ENCODE measurements at places on chromosomes 12 and 14.

GRCh38 chr14:85252011-85252410 lies 277.9 kb upstream of the FLRT2 start:
- no peak for DNase-seq

- DNase-seq: no peak
Observed at GRCh38 chr12:77678621-77679020, 152.1 kb upstream of the NAV3 start.

DNA sequence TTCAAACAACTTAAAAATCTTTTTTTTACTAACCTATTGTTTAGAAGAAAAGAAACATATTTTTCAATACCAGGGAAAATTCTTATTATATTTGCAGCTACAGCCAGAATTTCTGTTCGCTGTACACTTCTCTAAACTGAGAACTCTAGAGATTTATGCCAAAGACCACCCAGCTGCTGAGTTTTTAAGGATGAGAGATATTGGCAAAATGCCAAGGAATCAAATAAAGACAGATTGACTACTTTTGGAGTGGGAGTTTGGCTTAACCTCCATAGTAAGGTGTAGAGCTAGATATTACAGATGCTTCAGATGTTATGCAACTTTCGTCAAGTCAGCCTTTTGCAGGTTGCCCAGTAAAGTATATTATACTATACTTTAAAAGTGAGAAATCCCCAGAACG lies 71.8 kb downstream of the TTLL5 start:
- no peak for DNase-seq

DNA sequence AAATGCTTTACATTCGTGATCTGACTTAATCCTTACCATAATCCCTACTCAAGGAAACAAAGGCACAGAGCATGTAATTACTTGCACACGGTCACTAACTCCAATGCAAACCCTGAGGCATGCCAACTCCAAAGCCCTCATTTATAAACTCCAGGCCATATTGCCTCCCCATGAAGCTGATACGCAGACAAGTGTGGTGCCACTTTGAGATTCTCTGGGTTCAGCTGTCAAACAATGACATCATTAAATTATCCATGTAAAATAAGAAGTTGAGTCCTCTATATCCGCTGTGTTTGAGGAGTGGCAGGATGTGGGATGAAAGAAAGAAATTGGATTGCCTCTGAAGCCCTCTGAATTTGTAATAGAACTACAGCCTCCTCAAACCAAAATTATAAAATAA lies 62.8 kb downstream of the ANO4 start:
- DNase-seq: no peak

DNA sequence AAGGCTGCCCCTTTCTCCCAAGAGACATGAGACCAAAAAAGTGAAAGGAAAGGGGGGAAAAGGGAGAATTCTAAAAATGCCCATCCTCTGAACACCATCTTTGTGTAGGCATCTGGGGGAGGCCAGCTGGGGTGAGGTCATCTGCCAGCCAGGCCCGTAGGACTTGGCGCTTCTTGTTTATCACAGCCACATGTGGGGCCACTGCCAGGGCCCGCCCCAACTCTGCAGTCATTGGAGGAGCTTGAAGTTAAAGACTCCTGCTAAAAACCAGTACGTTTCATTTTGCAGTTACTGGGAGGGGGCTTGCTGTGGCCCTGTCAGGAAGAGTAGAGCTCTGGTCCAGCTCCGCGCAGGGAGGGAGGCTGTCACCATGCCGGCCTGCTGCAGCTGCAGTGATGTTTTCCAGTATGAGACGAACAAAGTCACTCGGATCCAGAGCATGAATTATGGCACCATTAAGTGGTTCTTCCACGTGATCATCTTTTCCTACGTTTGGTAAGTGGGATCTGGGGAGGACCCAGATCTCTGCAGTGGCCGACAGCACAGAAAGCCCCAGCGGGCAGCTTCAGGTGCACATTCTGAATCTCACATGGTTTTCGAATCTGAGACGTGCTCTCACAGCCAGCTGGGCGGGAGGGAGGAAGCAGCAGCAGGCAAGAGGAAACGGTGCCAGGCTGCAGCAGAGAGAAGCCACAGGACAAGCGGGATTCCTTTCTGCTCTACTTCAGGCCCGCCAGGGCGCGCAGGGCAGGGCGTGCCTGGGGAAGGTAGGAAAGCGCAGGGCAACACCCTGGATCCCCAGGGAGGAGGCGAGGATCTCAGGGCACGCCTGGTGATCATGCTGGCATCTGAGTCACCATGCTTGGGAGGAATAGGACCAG lies at the start of gene P2RX7:
Gene P2RX7, plus strand, starts transcription at position 276 of the 881 bp plus-strand sequence. Its CDS starts 95 bp downstream, at position 371.
- DNase-seq: peak; percentile 89

- DNase-seq: peak; percentile 88
Observed at GRCh38 chr14:22338917-22339715, 249.9 kb downstream of the DAD1 start.
